Muscle of leg (tissue), 16 donors: ENCODE measurements at places on chromosomes 6 and 20. TPM values are rescaled to one million over a fixed set of nuclear protein-coding genes. Genes with fewer than 3 reads are reported as not detected.

DNA sequence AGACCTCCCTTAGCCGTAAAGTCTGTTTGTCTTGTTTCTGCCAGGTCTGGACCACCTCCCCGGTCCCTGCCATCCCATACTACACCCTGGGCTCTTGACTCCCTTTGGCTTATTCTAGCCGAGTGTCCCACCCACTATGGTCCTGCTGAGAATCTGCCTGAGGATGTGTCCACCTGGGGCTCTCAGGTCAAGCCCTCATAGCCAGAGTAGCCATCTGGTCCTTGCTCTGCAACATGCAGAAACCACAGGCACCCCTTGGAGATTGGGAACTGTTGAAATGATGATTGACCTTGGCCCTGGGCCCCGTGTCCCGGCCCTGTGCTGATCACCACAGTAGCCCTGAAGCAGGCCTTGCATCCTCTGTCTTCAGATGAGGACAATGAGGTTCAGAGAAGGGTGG lies 44.0 kb downstream of the VSTM2L start:
- no peak for DNase-seq

The HLA-E gene
- polyA plus RNA-seq = 81.0 TPM

The SERPINB6 gene
- 87.6 TPM for polyA plus RNA-seq

DNA sequence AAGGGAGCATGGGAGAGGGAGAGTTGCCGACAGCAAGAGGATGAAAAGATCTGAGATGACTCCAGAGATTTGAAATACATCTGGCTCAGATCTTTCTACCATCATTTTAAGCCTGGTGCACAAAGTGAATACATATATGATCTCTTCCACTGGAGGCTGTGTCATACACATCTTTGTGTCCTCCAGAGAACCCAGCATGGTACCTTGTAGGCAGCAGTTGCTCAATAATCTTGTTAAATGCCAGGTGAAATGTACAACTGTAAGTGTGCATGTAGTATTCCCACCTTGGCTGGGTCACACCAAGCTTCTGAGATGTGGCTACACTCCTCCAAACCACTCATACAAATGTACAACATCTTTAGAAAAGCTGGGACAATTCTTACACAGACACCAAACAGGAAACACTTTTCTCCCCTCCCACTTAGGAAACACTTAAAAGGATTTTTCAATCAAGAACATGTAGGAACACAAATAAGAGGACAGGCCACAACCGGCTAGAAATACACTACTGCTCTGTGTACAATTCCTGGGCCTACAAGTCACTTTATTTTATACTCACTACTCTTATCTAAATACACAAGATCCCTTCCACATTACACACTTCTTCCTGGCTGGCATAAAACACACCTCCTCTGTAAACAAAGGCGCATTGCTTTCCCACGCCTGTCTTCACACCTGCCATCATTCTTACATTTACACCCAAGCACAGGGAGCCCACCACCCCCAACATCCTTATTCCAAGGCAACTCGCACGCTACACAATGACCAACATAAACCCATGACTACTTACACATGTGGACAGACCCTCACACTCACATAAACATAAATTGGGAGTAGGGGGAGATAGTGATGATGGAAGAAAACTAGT lies 3.8 kb upstream of the IER3 start:
- no peak for DNase-seq

The ABRACL gene
- polyA plus RNA-seq = 18.4 TPM

DNA sequence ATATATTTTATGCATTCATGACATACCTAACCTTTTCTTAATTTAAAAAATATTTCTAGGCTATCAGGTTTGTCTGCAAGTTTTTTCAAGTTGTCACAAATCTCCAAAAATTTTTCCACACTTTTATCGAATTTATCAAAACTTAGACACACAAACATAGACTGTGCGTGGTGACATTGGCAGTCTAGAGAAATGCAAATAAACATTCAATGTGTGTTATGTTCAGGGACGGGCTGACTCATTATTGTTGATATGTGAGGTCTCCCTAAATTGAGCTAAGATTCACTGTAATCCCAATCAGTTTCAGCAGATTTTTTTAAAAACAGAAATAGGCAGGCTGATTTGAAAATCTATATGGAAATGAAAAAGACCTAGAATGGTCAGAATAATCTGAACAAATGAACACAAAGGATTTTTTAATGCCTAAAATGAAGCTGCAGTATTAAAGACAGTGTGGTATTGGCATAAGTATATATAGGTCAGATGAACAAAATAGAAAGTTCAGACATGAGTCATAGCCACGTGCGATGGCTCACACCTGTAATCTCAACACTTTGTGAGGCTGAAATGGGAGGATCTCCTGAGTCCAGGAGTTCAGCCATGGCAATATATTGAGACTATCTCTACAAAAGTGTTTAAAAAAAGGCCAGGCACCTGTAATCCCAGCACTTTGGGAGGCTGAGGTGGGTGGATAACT lies 19.2 kb downstream of the BLTP3A start:
- DNase-seq = no peak

- no peak for DNase-seq
Measured at GRCh38 chr6:39335780-39336545, 13.5 kb upstream of the KCNK16 start.

The METTL24 gene
- polyA plus RNA-seq = 0.80 TPM

GRCh38 chr6:163757520-163757919 lies 343.0 kb downstream of the QKI start:
- DNase-seq = no peak

DNA sequence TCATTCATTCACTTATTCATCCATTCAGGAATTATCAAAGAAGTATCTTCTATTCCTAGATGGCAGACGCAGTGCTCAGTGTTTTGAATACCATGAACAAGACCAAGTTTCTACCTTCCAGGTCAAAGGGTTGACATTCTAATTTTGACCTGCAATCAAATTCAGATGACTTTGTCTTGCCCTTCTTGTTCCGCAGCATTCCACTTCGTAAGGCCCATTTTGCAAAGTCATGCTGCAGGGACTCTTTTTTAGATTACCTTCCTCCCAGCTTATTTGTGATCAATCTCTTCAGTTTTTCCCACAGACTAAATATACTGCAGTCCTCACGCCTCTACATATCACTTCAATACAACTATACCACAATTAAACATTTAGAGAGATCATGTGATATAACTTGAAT lies 7.1 kb upstream of the TAAR1 start:
- DNase-seq = no peak

GRCh38 chr6:99324996-99325395 lies 24.5 kb downstream of the FAXC start:
- no peak for DNase-seq

DNA sequence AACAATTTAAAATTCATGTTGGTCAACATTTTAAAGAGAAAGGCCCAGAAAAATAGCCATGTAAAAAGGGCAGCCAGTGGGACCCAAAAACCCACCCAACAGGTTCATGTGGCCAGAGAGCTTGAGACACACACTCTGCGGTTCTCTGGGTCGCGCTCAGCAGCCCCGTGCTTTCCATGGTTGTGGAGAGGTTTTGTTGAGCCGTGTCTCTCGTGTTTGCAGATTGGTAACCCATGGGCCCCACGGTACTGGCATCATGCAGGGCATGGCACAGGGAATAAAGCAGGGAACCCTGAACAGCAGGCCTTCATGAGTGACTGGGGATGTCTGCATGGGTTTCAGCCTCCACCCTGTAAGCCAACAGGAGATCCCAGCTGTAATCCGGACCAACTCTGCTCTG lies 127.7 kb upstream of the CST7 start:
- no peak for DNase-seq

The SNX9 gene
- polyA plus RNA-seq = 27.2 TPM

The PSORS1C2 gene
- 0.26 TPM for polyA plus RNA-seq

DNA sequence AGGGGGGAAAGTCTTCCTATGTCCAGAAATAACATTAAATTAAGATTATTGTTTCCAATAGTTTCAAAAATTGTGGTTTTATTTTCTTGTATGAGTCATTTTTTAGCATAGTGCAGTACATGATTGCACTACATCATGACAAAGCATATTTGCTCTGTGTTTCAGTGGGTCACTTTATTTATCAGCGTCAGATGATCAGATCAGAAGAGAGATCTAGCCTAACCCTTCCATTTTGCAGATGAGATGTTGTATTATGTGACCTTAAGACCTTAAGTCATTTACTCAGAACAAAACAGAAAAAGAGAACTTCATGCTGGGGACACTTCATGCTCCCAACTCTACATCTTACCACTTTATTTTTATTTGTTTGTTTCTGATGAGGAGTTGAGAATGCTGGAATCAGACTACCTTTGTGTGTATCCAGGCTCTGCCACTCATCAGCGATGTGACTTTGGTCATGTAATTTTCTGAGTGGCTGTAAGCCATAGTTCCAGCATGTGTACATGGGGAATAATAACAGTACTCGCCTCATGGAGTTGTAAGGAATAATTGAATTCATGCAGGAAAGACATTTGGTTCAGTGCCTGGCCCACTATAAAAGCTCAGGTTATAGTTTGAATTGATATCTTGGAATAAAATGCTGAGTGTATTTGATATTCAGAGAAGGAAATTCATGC lies 13.5 kb downstream of the EYA4 start:
- no peak for DNase-seq

The HLA-DMA gene
- polyA plus RNA-seq = 5.6 TPM

The COL9A3 gene
- 24.0 TPM for polyA plus RNA-seq

The SYNDIG1 gene
- polyA plus RNA-seq = 5.1 TPM

The BMP5 gene
- polyA plus RNA-seq = 26.4 TPM

GRCh38 chr6:165268987-165269386 lies 40.4 kb downstream of the C6orf118 start:
- DNase-seq = peak; percentile 5

DNA sequence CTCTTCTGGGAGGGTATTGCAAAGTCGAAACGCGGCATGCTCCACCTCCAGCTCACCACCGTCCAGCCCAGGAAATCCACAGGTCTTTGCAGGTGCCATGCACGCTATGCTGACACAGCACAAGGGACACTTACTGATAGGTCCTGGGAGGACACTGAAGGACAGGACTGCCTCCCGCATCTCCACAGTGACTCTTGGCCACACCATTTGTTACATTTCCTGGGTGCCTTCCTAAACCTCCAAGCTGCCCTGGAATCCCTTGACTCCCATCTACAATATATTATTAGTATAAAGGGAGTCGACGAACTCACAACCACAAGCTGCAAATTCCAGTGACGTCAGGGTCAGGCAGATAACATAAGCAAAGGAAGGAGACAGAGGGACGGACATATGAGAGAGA lies 106.9 kb downstream of the JPH2 start:
- no peak for DNase-seq

DNA sequence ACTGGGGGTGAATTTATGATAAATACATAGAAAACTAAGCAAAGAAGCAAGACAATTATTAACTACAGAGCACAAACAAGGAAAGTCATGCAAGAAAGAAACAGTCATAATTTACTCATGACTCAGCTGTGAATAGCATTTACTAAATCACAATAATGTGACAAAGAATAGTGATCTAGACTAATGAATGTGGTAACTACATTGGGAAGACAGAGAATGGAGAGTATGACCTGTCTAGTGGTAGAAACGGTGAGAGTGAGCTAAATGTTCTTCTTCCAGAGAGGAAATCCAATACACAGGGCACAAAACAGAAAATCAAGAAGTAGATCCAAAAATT lies 153.5 kb upstream of the DST start:
- DNase-seq = no peak

- DNase-seq = no peak
Measured at GRCh38 chr6:153580776-153581175, 449.7 kb upstream of the RGS17 start.

The ZFP57 gene
- not detected for polyA plus RNA-seq

DNA sequence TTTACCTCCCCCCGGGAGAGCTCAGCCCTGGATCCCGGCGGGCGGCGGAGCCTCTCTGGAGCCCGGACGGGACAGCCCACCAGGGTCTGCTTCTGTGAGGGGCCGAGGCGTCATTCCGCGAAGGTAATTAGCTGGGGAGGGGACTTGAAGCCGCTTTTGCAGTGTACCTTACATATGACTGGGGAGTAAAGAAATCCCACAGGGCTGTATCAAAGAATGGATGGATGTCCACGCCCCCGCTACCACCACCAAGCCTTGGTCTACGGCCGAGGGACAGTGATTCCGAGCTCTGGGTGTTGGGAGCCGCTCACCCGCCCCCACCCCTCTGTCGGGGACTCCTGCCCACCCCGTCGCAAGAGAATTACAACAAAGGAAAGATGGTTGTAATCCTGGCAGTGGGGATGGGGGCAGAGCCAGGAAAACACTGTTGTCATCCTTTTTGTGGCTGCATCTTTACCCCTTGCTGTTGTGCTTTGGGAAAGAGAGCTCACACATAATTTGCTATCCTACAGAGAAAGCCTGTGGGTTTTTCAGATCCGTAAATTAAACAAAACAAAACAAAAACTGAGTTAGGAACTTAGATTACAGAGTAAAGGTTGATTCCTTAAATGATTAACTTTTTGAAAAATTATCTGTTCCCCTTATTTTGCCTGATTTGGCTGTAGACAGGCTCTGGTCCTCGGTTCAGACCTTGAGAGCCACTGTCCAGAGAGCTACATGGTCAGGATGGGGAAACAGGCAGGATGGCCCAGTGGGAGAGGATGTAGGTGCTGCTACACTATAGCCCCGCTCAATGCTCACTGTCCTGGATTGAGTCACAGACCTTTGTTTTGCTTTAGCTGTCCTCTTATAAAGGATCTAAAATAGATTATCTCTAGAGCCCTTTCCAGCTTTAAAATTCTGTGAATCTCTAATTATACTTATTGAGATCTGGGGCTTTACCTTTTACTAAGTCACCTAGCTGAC lies 997 bp upstream of the FBXO30 start:
- peak; percentile 56 for DNase-seq

The CALHM5 gene
- polyA plus RNA-seq = 1.9 TPM

DNA sequence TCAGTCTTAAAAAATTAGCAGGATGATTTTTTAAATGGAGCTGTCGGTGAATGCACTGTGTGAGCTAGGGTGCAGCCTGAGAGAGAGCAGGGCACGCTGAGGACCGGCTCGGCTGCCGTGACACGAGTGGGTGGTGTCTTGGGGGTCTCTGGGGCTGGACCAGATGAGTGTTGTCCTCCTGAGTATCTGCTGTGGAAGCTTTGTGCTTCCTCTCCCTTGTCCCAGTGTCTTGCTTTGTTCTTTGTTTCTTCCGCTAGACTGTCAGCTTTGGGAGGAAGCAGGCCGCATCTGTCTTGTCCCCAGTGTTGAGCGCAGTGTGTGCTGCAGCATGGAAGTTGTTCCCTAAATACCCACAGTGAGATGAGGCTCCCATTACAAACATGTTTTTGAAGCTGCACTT lies 89.4 kb downstream of the RTN4IP1 start:
- peak; percentile 57 for DNase-seq

DNA sequence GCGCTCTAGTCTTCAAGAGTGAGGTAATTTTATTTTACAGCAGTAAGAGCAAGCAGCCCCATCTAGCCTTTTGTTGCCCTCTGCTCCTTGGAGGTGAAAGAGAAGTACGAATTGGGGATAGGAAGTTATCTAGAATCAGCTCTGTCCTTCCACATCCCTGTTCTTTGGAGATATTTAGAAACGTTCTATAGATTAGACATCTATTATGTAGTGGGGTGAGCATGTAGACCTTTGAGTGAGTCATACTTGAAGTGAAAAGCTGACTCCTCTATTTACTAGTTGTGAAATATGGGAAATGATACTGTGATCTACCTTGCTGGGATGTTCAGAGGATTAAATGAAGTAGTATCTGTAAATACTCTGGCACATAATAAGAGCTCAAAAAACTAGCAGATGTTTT lies 36.0 kb upstream of the SLC35D3 start:
- DNase-seq = no peak

GRCh38 chr6:32214126-32214525 lies 9.7 kb downstream of the NOTCH4 start:
- DNase-seq = no peak
